T-helper 17 cell (primary cell): ENCODE measurements at places on chromosomes 12 and 14. TPM values are rescaled to one million over a fixed set of nuclear protein-coding genes. Genes with fewer than 3 reads are reported as not detected.

POTEG gene
- total RNA-seq, result not detected

ANKRD33 gene
- not detected for total RNA-seq

IFI27 gene
- total RNA-seq, result 0.63 TPM

B3GNT4 gene
- total RNA-seq, result not detected

DLGAP5 gene
- 0.12 TPM for total RNA-seq

SLC39A5 gene
- not detected for total RNA-seq

KCNC2 gene
- total RNA-seq, result not detected

EXOC3L4 gene
- total RNA-seq, result not detected

RD3L gene
- total RNA-seq, result not detected

NGB gene
- total RNA-seq, result not detected

PHLDA1 gene
- 22.2 TPM for total RNA-seq

KRT73 gene
- total RNA-seq, result 1.1 TPM
